ENCODE measurements at places on chromosomes 2 and 18.
A peak's percentile ranks its signal among the peaks of the same experiment; 100 is the strongest.

- no peak for DNase-seq
Measured at GRCh38 chr2:48248251-48248933, 281.6 kb upstream of the STON1 start.

DNA sequence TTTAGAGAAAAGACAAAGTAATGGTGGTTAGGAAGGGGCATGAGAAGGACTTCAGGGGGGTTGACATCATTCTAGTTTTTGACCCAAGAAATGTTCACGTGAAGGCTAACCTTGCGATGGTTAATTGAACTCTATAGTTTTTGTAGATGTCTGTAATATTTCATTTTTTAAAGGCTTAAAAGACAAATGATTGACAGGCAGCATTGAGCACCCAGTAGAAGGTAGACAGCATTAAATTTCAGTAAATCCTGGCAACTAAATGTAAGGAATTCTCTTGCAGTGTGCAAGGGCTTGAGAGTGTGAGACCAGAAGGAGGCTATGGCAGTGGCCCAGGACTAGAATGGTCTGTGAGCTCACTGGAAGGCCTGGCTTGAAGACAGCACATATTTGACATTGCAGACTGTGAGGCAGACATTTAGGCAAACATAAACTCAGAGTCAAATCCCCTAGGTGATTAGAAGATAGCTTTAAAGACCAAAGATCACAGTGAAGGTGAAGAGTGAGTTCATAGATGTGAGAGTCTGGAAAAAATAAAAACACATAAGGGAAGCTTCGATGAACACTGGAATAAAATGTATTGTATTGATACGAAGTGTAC is 100.1 kb upstream of the MAP4K4 start:
- DNase-seq, result no peak

DNA sequence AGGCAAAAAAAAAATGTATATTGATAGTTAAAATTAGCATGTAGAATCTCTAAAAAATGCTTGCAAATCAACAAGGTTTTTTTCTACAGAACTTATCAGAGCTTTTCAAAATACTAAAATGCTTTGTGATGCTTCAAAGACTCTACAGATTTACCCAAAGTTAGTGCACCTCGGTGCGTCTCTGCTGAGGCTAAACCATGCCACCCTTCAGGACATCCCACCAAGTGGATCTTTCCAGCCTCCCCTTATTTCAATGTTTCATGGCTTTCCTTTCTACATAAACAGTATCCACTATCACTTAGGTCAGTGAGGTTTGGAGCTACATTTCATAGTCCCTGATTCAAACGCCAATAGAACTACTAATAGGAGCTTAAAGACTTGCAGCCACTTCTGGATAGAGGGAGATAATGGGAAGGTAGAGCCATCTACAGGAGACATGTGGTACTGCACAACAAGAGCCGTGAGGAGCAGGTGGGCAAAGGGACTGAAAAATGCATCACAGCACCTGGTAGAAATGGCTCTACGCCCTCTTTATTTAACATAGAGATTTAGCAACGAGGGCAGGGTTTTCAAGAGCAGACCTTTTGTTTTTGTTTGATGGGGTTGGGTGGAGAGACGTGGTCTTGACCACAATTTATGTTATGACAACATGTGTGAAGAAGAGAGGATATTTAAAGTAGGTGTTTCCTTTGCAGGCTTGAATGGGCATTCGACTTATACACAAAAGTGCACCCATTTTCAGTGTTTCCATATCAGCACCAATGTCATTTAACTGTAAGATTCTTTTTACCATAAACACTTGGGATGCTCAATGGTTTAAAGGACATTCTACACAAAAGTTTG is 56.1 kb upstream of the SLC35G4 start:
- DNase-seq, result peak; percentile 62

GRCh38 chr2:99569386-99569785 is 79.6 kb upstream of the REV1 start:
- no peak for DNase-seq

GRCh38 chr18:12928641-12929040 is 19.2 kb upstream of the SEH1L start:
- DNase-seq, result no peak

DNA sequence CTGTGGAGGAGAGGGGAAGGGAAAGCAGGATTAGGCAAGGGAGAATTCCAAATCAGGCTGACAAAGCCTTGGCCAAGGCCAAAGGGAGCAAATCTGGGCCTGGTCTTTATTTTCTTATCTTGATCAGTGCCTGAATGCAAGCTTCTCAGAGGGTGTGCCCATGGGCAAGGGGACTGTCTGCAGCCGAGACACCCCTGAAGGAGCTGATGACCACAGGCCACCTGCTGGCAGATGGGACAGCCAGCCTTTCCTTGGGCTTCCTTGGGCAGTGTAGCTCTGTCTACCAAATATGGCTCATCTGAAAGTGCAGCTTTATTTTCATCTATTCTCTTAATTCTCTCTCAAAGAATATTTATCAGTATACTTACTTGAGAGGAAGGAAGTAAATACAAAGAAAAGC is 117.0 kb downstream of the PKP4 start:
- no peak for DNase-seq

DNA sequence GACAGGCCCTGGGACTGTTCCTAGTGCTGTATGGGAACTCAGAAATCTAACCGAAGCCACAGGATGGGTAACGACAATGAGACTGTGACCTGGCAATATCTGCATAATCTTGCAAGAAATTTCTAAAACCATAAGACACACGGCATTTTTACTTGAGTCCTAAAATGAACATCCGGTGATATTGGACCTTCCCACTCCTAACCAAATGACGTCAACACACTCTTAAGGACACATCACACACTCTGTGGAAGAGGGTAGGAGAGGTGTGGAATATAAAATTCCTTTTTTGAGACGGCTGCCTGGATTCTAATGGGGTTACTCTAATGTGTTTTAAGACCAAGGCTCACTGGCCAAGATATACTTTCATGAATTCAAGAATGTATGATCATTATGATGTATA is 195.9 kb downstream of the SLC8A1 start:
- DNase-seq, result no peak

DNA sequence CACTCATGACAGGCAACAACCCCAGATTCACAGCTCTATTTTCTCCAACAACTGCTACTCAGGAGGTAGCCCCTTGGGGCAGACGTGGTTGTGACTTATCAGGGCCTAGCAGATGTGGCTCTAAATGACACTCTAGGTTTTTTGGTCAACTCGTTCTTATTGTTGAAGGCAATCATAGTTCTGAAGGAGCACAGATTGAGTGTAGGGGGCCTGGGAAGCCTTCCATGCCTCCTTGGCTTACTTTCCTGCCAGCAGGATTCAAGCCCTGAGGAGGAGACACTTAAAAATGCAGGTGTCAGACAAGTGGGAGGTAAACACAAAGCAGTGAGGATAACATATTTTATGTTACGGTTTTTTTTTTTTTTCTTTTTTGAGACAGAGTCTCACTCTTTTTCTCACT is 23.5 kb upstream of the SUCLG1 start:
- DNase-seq, result peak; percentile 26

GRCh38 chr2:15472133-15472532 is 89.0 kb downstream of the NBAS start:
- DNase-seq, result no peak

DNA sequence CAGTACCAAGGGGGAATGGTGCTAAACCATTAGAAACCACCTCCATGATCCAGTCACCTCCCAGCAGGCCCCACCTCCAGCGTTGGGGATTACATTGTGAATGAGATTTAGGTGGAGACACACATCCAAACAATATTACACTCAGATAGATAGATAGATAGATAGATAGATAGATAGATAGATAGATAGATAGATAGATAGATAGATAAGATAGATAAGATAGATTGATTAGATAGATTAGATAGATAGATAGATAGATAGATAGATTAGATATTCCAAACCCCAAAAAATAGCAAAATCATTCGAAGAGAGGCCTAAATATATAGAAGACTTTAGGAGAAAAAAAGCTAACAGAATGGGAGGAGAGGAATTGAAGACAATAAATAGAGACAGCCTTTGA is 42.8 kb upstream of the UBXN4 start:
- DNase-seq, result no peak

GRCh38 chr2:88596141-88596830 is 31.0 kb downstream of the EIF2AK3 start:
- DNase-seq, result no peak

- no peak for DNase-seq
Measured at GRCh38 chr18:56836173-56836572, 185.0 kb downstream of the WDR7 start.

DNA sequence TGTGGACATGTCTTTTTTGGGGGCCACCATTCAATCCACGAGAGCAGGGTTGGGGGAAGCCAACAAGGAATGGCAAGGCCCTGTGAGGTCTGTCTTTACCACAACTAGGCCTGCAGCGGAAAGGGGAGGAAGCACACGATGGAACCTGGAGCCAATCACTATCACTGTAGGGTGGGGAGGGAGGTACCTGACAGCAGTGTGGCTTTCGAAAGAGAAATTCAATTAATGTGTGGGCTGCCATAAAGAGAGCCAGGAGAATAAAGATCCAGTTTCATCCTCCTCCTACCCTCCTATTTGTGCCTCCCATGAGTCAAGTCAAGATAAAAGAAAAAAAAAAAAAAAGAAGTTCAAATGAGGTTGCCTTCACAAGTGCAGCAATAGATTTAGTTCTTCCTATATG is 18.9 kb upstream of the RBMS1 start:
- no peak for DNase-seq

DNA sequence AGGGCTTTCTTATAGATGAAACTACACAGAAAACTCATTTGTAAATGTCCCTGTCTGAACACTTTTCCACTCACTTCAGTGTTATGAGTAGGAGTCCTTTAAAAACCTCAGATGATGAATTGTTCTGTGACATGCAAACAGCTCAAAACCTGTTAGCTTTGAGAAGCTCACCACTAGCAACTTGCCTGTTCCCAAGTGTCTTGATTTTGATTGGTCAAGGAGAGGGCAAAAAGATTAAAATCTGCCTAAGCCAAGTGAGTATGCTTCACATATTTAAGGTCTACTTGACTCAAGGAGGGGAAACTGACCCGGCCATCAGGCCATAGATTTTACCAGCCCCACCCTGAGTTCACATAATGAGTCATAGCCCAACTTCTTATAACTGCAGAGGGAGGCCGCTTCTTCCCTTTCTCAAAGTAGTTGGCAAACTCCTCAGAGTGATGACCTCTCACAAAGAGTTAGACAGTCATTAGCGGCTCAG is 45.2 kb upstream of the MEIS1 start:
- DNase-seq, result no peak

DNA sequence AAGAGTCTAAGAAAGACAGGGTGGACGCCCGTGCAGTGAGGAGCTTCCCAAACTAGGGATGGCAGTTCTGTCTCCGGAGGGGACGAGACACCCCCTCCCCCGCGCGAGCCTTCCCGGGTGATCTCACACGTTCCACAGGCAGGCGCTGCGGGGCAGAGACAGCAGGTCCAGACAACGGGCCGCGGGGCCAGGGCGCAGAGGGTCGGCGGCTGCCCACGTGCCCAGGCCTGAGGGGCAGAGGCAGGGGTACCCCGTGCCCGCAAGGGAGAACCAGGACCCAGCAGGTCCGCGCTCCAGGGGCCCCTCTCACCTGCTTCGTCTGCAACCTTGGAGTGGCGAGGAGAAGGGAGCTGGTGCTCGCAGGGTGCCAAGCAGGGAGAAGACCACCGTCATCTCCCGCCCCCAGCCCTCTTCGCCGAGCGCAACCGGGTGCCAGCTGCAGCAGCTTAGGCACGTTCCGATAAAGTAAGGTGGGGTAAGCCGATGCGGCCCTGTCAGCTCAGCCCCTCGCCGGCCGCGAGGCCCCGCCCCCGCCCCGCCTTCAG is at the start of gene GPR155:
GPR155 (minus strand) TSS at position 467 of the 545 bp plus-strand sequence. CDS start 5,073 bp downstream, outside the sequence.
- DNase-seq, result no peak

DNA sequence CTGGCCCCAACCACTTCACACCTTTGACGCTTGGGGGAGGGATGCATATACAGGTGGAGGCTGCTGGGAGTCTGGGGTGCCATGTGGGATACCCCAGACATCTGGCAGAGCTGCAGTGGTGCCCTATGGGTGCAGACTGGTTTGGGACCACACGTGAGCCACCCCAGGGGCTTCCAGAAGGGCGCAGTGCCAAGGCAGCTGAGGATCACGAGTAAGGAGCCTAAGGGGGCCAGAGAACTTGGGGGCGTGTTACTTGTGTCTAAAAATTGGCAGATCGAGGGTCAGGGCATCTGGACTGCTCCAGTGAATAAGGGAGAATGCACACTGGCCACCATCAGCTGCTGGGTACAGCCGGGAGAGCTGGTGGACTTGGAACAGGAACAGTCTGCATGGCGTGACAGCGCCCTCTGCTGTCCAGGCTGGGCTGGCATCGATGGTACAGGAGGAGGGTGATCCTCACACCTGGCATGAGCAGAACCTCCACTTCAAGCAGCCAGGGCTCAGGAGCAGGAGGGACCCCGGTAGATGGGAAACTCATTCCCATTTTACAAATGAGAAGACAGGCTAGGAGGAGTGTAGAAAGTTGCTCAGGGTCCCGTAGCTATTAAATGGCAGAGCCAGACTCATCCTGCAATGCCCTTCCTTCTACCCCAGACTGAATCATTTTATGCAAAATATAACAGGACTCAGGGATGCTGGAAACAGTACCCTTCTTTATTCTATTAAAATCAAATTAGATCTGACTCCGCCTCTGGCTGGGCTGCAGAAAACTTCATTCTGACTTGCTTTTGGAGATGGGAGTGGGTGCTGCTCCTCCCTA is 60.4 kb downstream of the ATOH8 start:
- peak; percentile 81 for DNase-seq

- no peak for DNase-seq
Measured at GRCh38 chr18:48296581-48296980, 112.6 kb downstream of the ZBTB7C start.

- no peak for DNase-seq
Measured at GRCh38 chr2:193549661-193550060, 1354.9 kb upstream of the TMEFF2 start.
